ENCODE measurements at places on chromosomes 13 and 19.

GRCh38 chr19:29326849-29327840 is 114.2 kb upstream of the UQCRFS1 start:
- DNase-seq, result no peak

- no peak for DNase-seq
Measured at GRCh38 chr13:85864963-85865530, 65.8 kb upstream of the SLITRK6 start.

- no peak for DNase-seq
Measured at GRCh38 chr19:27966390-27966816, 1246.5 kb downstream of the UQCRFS1 start.

DNA sequence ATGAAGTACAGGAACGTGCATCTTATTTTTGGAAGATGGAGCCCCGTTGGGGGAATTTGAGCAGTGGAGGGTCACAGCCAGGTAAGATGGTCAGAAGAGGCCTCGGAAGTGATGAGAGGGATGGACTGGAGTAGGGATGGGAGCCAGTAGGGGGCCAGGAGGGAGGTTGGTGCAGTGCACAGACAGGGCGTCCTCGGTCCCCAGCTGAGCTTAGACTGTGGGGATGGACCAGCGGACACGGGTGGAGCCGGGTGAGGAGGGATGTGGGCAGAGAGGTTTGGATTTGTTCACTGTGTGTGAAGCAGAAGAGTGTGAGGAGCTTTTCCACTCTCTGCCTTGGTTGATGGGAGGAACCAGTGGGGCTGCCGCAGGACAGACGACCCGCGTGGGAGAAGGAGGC is 10.6 kb downstream of the RPS9 start:
- DNase-seq, result no peak

DNA sequence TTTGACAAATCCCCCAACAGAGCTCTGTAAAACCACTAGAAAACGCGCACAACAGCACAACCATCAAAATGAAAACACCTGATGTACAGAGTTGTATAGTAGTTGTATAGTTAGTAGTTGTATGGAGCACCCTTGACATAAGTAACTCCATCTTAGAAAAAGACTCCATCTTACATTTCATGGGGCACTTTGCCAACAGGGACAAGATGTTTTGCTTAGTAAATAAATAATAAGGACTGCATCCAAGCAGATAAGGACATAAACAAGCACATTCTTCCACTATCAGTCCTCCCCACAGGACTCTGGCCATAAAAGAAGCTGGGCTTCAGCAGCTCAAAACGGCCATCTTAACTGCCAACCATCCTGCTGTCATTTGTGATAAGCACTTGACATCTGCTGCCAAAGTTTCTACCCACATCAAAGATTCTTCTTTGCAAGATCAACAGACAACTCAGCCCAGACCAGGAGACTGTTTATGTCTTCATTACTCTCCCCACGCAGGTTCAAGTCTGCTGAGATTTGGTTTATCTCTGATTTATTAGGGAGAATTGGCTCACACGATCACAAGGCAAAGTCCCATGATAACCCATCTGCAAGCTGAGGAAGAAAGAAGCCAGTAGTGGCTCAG is 20.7 kb upstream of the ZNF331 start:
- no peak for DNase-seq

- no peak for DNase-seq
Measured at GRCh38 chr13:42990291-42991232, 1.5 kb downstream of the EPSTI1 start.

Measured in activated CD8-positive, alpha-beta memory T cell treated with anti-CD3 and anti-CD28 coated beads for 1 hour (primary cell).